Calu3 (cell line): ENCODE measurements at places on chromosomes 7 and 10. TPM values are rescaled to one million over a fixed set of nuclear protein-coding genes. Genes with fewer than 3 reads are reported as not detected.

Gene GPNMB
- 5.8 and 6.1 TPM in 2 replicates for total RNA-seq

Gene CRHR2
- not detected in 2 replicates for total RNA-seq

Gene MLXIPL
- 1.1 and 3.0 TPM in 2 replicates for total RNA-seq

Gene C7orf57
- total RNA-seq, result 0.24 and 0.33 TPM in 2 replicates

Gene TDRD1
- total RNA-seq, result not detected in 2 replicates

Gene NOC3L
- 18.4 and 21.8 TPM in 2 replicates for total RNA-seq
